ENCODE measurements at places on chromosomes 5 and 9.
A peak's percentile ranks its signal among the peaks of the same experiment; 100 is the strongest.

GRCh38 chr9:82903503-82903902 is 159.4 kb downstream of the RASEF start:
- no peak for DNase-seq

DNA sequence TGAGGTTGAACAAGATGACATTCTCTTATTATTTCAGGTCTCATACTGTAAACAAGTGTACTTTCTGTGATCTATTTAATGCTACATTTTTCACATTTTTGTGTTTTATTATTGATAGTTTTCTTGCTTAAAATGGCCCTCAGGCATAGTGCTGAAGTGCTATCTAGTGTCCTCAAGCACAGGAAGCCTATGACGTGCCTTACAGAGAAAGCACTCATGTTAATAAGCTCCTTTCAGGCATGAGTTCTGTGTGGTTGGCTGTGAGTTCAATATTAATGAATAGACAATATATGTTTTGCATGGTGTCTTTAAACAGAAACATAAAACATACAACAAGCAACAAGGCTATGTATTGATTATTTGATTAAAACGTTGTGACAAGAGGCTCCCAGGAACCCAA is 450.1 kb downstream of the PLK2 start:
- DNase-seq, result no peak

DNA sequence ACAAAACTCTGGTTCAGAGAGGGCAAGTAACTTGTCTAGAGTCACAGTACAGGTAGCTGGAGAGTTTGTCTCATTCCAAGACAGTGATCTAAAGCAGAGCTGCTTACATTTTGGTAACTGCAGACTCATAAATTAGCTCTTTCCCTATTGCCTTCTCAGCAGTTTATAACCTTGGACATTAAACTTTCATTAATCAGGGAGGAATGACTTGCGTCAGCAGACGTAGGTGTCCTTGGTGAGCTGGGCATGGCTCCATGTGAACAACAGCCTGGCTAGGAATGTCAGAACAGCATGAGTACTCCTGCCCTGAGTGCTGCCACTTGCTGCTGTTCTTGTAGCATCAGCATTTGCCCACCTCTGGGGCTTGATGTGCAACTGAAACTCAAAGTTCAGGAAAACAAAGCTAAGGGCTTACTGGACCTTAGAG is 2.2 kb upstream of the ALDOB start:
- DNase-seq, result no peak

DNA sequence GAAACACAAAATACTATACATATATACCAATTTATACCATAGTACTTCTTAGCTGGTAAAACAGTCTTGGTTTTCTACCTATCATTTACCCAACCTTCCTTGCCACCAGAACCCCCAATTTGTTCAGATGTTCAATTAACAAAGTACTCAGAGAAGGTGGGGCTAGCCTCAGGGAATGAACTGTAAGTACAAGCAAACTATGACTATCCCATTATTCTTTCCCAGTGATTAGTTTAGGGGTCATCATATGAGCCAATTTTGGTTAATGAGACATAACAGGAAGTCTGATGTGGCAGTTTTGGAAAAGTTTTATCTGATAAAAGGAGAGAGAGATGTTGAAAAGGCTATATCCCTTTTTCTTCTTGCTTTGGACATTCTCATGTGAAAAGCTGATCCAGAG is 125.8 kb downstream of the DTWD2 start:
- DNase-seq, result no peak

GRCh38 chr5:55691265-55692105 is 20.6 kb downstream of the SLC38A9 start:
- DNase-seq, result peak; percentile 63

GRCh38 chr5:84213861-84214260 is 170.8 kb downstream of the EDIL3 start:
- no peak for DNase-seq

DNA sequence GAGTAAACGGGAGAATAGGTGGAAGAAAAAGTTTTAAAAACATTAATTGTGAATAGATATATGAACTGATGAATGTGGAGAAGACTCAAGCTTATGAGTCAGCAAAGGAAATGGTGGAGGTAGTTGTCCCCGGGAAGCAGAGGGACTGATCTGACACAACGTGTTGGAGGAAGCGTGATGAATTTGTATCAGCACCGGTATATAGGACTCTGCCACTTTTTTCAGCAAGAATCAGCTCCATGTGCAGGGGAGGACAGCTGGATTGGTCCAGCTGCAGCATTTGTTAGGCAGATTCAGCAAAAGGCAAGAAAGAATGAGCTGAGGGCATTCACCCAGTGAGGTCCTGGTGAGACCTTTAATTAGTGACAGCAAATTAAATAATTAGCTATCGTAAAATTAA is 276.0 kb downstream of the TENT4A start:
- no peak for DNase-seq

- DNase-seq, result no peak
Observed at GRCh38 chr9:3157011-3157410, 313.1 kb upstream of the PUM3 start.

GRCh38 chr5:38426986-38427950 is 129.2 kb downstream of the LIFR start:
- no peak for DNase-seq

- DNase-seq, result no peak
Observed at GRCh38 chr9:110399983-110400382, 62.3 kb upstream of the TXNDC8 start.

- DNase-seq, result no peak
Observed at GRCh38 chr9:32348106-32348695, 36.2 kb upstream of the ACO1 start.

GRCh38 chr5:148848393-148849031 is 22.1 kb downstream of the ADRB2 start:
- no peak for DNase-seq

DNA sequence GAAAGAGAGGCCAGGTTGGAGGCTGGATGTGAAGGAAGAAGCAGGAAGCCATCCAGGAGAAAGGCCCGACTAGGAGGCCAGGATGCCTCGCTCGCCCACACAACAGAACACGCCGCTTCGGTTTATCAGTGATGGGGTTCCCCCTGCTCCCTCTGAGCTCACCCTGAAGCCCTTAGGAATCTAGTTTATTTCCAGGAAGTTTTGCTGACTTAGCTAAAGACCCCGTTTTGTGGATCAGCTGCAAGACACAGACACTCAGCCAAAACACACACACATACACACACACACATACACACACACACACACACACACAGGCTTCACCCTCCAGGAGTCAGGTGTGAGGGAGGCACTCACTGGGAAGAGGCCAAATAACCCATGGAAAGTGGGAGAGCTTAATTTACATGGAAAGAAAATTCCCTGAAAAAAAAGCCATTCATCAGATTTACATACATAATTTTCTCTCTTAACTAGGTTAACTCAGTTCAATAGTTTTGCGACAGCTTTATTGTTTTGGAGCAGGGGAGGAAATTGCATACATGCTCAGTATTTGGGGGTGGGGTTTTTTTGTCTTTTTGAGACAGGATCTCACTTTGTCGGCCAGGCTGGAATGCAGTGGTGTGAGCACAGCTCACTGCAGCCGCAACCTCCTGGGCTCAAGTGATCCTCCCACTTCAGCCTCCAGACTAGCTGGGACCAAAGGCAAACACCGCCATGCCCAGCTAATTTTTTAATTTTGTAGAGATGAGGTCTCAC is 92.7 kb upstream of the HAND1 start:
- DNase-seq, result no peak

- DNase-seq, result no peak
Observed at GRCh38 chr5:179160584-179160983, 100.4 kb downstream of the ZNF354C start.

GRCh38 chr5:171926311-171926710 is 80.1 kb downstream of the FBXW11 start:
- DNase-seq, result no peak

DNA sequence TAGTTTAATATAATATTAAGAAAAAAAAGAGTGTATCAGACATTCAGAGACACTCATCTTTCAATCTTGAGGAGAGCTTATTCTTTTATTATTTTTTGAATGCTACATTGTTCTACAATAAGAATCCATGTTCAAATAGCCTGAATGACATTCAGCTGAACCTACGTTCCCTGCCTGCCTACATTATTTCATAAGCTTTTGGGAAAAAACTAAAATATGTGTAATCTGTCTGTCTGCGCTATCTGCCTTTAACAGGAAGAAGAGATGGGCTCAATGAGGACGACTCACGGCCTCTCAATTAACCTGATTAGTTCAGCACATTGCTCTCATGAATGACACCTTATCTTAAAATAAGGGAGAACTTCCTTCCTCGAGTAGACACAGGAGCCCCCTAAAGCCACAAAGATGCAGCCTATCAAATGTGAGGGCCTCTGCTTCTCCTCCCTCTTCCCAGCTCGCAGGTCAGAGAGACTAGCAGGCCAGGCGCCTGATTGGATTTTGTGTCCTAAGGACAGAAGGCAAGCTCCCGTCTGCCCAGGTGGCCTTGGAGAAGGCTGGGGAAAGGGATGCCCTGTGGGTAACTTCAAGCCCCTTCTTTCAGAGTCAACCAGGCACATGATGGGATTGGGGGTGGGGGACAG is 37.8 kb downstream of the EBF1 start:
- DNase-seq, result no peak

DNA sequence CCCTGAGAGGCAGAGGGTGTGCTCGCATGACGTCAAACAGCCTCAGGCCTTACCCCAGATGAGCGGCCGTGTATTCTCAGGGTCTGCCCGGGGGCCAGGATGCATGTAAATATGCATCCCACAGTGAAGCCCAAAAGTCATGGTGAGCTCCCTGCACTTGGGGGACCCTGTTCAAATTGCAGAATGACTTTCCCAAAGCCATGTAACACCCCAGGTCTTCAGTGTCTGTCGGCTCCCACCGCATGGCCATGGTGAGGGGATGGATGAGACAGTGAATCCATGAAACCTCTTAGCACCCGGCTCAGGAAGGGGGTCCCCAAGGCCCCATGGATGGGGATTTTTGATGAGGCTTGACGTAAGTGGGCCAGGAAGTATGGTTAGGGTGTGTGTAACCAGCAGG is 9.3 kb upstream of the COL5A1 start:
- DNase-seq, result no peak

DNA sequence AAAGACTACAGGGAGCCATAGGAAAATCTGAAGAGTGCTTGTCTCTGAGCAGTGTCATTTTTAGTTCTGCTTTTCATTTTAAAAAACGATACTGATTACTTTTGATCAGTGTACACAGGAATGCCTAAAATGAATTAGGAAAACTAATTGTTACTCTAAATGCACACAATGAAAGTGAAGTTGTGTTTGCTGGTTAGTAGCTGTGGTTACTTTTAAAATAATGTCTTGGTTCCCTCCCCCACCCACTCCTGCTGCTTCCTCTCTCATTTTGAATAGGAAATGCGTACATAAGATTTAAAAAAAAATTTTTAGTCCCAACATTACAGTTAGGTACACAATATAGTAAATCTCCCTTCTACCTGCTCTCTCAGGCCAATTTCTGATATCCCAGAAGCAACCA is 47.5 kb upstream of the PLPP1 start:
- peak; percentile 46 for DNase-seq

- DNase-seq, result no peak
Observed at GRCh38 chr5:137357436-137357835, 141.7 kb downstream of the SPOCK1 start.

GRCh38 chr9:5922192-5922591 is 31.5 kb downstream of the MLANA start:
- no peak for DNase-seq

GRCh38 chr5:142817949-142818431 is 47.8 kb downstream of the ARHGAP26 start:
- DNase-seq, result no peak

GRCh38 chr9:8633784-8634183 is 834.2 kb upstream of the DMAC1 start:
- no peak for DNase-seq

GRCh38 chr5:147190331-147190730 is 44.5 kb upstream of the STK32A start:
- DNase-seq, result no peak

GRCh38 chr5:64269164-64269563 is 103.5 kb downstream of the RNF180 start:
- no peak for DNase-seq

- DNase-seq, result no peak
Observed at GRCh38 chr9:87080512-87081264, 133.4 kb upstream of the GAS1 start.

- no peak for DNase-seq
Observed at GRCh38 chr9:3516667-3517330, 9.0 kb downstream of the RFX3 start.

DNA sequence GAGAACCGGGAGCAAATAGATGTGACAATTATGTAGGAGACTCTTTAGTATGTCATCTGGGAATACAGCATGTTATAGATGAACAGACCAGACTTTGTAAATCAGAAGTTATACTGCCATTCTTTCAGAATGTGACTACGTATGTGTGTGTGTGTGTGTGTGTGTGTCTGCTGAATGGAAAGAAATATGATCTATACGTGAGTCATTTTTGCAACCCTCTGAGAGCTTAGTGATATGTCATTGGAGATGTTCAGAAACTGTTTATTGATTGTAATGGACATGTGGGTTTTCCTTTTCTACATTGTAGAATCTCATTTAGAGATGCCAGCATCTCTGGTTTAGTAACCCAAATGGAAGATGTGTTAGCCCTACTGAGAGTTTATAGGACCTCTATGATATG is 731.5 kb downstream of the TLE1 start:
- no peak for DNase-seq

GRCh38 chr9:35180801-35181200 is 19.0 kb downstream of the UNC13B start:
- DNase-seq, result no peak

- peak; percentile 71 for DNase-seq
Observed at GRCh38 chr9:114592356-114592755, 4.8 kb downstream of the ATP6V1G1 start.

DNA sequence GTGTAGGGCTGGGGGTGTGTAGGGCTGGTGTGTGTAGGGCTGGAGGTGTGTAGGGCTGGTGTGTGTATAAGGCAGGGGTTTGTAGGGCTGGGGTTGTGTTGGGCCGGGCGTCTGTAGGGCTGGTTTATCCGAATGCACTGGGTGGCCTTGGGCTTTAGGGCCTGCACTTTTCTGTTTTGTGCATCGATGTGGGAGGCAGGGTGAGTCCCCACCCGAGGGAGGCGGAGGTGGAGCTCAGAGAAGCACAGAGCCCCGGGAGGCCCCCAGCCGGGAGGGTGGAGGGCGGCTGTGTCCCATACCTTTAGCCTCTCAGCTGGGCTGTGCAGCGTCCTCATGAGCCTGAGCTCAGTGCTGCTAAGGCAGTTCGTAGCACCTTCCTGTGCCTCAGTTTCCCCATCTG is 13.5 kb downstream of the COL5A1 start:
- no peak for DNase-seq

- DNase-seq, result no peak
Observed at GRCh38 chr5:109924237-109925107, 234.7 kb downstream of the MAN2A1 start.

- DNase-seq, result no peak
Observed at GRCh38 chr5:153498516-153498915, 8.0 kb downstream of the GRIA1 start.

DNA sequence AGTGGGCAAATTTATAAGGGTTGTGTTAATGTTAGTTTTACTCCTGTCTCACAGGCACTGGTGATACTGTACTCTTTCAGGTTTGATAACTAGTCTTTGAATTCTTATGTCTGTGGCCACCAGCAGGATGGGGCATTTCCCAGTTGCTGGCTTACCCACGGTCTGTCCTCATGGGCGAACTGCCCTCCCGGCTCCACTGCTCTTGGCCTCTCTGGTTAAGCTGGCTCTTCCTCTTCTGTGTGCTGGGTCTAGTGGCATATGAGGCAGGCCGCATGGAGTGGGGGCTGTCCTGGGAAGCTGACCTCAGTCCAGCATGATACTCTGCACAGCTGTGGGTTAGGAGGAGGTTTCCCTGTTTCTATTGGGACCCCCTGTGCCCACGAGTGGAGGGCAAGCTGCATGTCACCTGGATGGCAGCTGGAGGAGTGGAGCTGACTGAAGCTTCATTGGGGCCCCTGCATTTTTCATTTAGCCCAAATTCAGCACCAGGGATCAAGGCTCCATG is 19.5 kb downstream of the PHF2 start:
- DNase-seq, result no peak
